ENCODE measurements at places on chromosomes 3 and 15.

- DNase-seq: no peak
Measured at GRCh38 chr3:176767385-176767784, 429.9 kb downstream of the TBL1XR1 start.

GRCh38 chr15:69535101-69535638 is 82.6 kb downstream of the RPLP1 start:
- no peak for DNase-seq

DNA sequence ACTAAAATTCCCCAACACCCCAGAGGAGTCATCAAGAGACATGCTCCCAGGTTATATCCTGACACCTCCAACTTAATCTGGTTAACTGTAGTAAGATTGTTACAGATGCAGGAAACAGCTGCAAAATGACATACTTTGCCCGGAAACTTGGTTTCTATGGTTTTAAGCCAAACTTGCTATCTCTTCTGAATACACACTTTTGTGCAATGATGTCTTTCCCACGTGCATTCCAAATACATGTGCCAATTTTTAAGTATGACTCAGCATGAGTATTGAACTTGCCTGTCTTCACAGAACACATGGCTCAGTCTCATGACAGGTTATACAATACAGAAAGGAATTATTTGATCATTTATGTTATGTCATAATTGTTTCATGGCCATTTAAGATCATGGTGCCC is 207.0 kb upstream of the DCBLD2 start:
- no peak for DNase-seq

DNA sequence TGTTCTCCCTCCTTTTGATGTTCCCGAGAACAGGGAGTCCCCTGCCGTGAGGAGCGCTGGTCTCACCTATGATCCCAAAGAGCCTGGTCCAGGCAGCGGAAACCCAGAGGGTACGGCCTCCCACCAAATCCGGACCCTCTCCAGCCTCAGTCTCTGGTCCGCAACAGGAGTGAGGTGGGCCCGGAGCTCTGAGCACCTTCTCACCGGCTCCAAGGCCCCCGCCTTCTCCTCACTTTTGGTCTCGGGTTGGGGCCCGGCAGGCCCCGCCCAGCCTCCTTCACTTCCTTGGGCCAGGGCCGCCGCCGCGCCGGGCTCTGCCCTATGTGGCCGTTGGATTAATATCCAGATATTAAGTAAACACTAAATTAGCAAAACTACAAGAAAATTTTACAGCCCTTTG is 5.7 kb upstream of the SKOR1 start:
- DNase-seq: no peak

DNA sequence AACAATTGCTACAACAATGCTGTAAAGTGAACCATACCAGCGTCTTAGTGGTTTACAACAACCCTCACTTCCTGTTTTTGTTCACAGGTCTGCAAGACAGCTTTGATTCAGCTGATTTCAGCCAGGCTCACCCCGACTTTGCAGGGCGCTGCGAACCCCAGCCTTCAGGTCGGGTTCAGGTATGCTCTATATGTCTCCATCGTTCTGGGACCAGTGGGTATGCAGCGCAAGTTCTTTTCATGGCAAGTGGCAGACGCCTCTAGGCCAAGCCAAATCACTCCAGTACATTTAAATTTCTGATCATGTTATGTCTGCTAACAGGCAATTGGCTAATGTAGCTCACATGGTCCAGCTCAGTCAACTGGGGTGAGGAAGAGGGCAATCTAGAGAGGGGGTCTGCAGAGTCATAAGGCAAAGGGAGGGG is 52.4 kb upstream of the RGMA start:
- no peak for DNase-seq

All from activated T-cell treated with anti-CD3 and anti-CD28 coated beads for 1 hour (primary cell).